ENCODE measurements at places on chromosomes 3 and 15.

DNA sequence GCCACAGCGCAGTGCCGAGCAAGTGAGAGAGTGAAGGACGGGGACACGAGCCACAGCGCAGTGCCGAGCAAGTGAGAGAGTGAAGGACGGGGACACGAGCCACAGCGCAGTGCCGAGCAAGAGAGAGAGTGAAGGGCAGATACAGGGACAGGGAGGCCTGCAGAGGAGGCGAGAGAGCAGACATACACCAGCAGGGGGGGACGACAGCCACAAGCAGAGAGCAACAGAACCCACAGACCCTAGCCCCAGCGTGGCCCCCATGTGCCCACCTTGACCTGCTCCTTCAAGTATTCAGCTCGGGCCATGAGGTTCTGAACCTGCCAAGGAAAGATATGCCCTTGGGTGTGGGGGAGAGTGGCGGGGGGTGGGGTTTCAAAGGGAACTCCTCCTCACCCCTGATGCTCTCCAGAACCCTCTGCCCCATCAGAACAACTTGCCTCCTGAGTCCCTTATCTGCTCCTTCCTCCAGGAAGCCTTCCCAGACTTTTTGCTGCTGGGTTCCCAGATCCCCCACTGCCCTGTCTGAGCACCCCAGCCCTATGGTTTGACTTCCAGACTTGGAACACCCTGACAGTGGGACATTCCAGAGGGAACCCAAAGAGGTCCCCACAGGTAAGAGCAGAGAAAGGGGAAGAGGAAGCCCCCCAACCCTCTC lies 5.3 kb downstream of the ULK3 start:
- DNase-seq, result no peak

GRCh38 chr3:151404316-151404715 lies 19.8 kb upstream of the P2RY12 start:
- no peak for DNase-seq

DNA sequence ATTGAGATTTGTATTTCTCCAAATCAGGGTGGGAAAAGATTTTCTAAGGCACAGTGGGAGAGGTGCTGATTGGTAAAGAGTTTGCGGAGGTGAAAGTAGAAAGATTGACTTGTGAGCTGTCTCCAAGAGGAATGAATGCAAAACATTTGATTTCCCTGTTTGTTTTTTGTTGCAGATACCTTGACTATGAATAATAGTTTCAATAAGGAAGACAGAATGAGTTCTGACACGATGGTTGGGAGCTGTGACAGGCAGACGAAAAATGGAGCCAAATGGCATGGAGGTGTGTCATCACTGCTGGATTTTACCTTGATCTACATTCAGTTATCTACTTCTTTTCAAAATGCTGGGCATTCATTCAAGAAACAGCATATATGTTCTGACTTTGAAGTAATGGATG lies 145.1 kb downstream of the NFKBIZ start:
- DNase-seq, result no peak

DNA sequence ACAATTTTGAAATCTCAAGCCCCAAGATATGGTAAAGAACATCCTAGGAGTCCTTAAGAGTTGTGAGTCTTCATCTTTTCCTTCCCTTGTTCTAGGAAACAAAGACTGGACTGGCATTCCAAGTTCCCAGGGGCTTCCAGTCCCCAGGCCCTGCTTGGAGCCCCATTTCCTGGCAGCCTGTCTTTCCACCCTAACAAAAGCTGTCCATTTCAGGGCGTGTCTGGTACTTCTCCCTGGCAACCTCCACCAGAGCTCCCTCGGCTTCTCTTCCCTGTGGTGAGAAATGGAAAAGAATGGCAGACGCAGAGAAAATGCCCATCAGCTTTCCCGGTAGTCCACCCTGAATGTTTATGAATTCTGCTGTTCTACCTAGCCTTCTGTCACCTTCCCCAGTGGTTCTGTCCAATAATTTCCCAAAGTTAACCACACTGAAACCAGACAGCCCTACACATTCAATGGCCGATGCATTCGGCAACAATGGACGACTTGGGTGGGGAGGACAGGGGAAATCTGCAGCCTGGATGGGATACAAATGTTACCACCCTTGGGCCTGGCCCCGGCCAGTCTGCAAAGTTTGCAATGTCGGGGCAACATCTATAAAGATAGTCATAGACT lies 6.8 kb downstream of the RAB6B start:
- DNase-seq, result no peak

DNA sequence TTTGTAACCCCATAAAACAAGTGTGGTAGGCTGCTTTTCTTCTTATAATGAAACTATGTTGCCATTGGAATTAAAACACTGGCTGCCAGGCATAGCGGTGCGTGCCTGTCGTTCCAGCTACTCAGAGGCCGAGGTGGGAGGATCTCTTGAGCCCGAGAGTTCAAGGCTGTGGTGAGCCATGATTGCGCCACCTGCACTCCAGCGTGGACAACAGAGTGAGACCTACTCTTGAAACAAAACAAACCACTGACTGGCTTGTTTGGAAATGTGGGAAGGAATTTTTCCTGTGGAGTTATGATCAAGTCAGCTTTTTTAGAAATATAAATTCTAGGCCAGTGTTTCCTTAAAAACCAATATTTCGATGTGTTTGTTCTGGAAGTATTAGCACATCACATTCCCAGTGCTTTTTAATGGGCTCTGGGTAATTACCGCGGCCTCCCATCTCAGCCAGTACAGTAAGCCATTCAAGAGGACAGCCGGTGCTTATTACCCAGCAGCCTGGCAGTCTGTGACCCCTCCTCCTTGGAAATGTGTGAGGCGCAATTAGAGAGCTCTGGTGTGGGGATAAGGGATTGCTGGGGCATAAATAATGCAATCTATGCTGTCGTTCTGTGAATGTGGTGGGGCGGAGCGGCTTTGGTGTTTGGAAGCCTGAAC lies 58.3 kb upstream of the TRAK1 start:
- no peak for DNase-seq

DNA sequence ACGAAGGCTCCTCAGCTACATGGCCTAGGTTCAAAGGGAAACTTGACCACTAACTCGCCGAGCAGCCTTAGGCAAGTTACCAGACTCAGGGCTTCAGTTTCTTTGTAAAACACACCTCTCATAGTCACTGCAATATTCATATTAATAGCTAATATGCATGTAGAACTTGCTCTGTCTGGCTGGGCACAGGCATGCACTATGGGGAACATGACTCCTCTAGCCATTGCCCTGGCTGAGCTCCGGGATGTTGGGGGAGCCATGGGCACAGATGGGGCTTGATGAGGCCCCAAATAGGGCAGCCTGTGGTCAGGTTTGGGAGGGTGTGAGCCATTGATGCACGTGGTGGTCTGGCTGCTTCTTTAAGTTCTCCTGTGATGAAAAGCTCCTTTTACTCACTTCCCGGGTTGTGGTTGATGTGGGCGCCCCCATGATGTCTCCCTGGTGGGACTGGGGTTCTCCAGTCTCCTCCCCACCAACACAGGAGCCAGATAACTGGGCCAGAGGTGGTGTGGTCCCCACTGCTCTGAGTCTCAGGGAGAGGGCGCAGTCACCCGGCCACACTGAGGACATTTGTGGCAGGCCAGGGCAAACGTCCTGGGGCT lies 29.4 kb upstream of the DUSP7 start:
- DNase-seq, result no peak

DNA sequence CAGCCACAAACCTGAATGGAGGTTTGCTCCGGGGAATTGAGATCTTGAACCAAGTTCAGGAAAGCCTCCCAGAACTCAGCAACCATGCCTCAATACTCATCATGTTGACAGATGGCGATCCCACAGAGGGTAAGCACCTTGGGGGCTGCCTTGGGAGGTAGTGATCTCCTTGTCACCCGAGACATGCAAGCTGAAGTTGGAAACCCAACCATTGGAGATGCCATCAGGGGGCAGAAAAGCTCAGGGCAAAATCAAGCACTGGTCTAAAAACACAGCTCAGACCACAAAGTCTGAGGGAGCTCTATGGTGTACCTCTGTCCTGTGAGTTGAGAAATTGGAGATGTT lies 5.8 kb downstream of the ITIH1 start:
- DNase-seq, result no peak

GRCh38 chr3:117695321-117695720 lies 985.7 kb downstream of the TUSC7 start:
- DNase-seq, result peak; percentile 2

- DNase-seq, result no peak
Observed at GRCh38 chr15:78928616-78929093, 16.2 kb downstream of the CTSH start.

DNA sequence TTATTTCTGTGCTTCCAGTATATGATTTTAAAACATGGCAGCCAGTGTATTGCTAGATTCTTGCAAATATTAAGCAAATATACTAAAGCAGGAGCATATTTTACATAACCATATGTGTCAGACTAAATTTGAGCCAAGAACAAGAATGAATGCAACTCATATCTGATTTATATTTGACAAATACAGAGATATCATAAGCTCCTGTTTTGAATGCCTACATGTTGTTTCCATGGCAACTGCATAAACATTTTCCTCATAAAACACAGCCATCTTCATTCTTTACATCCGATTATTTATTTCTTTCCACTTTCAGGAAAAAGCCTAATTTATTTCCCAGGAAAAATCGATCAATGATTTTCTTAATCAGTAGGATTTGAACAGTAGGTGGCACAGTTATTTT lies 172.2 kb upstream of the TSPAN3 start:
- no peak for DNase-seq

GRCh38 chr3:32239307-32240158 lies 1.1 kb downstream of the CMTM8 start:
- DNase-seq, result no peak

GRCh38 chr3:105497386-105497785 lies 130.7 kb downstream of the ALCAM start:
- no peak for DNase-seq

DNA sequence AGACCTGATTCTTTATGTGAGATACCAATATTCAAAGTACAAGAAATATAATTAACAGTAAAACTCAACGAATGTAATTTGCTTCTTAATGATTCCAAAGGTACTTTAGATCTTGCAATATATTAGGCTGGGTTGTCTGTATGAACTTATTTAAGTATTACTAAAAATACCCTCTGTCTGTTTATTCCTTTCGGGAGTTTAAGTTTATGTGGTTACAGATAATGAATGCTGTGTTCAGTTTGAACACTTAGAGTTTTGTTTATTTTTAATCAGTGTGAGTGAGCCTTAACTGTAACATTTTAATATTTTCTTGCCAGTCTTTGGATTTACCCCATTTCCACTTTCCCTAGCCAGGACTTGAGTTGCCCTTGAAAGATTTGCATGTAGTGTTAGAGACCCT lies 3.5 kb downstream of the PDE8A start:
- DNase-seq, result no peak

GRCh38 chr3:169508426-169508825 lies 155.1 kb downstream of the MECOM start:
- DNase-seq, result no peak

DNA sequence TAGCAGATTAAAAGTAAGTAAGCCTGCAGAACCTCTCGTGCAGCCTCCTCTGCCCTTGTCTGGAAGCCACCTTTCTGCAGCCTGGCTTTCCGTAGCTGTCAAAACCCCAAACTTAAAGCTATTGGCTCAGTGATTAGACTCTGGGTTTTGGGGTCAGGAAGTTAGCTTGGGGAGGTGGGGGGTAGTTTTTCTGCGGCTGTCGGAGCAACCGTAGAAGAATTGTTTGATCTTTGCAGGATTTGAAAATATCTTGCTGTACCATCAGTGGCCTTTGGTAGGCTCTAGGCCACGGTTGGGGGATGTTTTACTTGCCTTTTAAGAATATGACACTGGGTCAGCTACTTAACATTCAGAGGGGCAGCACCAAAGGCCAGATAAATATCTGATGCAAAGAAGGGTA lies 88.4 kb upstream of the RASGRP1 start:
- DNase-seq, result no peak

- DNase-seq, result no peak
Observed at GRCh38 chr15:80154336-80154735, 1.5 kb downstream of the FAH start.

DNA sequence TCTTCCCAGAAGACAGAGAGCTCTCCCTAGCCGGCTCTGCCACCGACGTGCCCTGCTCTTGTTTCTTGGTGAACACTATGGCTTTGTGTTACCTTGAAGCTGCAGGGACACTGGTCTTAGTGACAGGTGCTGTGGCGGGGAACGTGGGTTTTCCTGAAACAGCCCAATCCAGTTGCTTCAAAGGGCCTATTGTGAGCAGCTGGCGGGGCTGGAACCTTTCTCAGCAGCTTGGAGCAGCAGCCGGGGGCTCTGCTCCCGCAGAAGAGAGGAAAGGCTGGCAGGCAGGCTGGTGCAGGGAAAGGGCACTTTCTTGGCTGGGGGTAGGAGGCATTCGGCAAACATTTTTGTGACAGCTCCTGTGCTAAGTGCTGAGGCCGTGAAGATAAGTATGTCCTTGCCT lies 12.8 kb downstream of the MYZAP start:
- no peak for DNase-seq

- no peak for DNase-seq
Observed at GRCh38 chr15:68379058-68379758, 52.8 kb downstream of the ITGA11 start.

- peak; percentile 43 for DNase-seq
Observed at GRCh38 chr15:29822684-29823459, 604 bp upstream of the TJP1 start.

All from amniotic stem cell (primary cell).